Activated CD4-positive, alpha-beta memory T cell treated with anti-CD3 and anti-CD28 coated beads, Interleukin-2, amount 10 ng/mL, durations not matched to agents 7 days and 5 days (primary cell): ENCODE measurements at places on chromosomes 5 and 9. TPM values are rescaled to one million over a fixed set of nuclear protein-coding genes. Genes with fewer than 3 reads are reported as not detected.

The ARID3C gene
- total RNA-seq: 0.15 TPM

The GABRA1 gene
- total RNA-seq: not detected

The SPTLC1 gene
- 60.9 TPM for total RNA-seq

The BICD2 gene
- total RNA-seq: 28.2 TPM
